ENCODE measurements at places on chromosomes 13 and 19.

DNA sequence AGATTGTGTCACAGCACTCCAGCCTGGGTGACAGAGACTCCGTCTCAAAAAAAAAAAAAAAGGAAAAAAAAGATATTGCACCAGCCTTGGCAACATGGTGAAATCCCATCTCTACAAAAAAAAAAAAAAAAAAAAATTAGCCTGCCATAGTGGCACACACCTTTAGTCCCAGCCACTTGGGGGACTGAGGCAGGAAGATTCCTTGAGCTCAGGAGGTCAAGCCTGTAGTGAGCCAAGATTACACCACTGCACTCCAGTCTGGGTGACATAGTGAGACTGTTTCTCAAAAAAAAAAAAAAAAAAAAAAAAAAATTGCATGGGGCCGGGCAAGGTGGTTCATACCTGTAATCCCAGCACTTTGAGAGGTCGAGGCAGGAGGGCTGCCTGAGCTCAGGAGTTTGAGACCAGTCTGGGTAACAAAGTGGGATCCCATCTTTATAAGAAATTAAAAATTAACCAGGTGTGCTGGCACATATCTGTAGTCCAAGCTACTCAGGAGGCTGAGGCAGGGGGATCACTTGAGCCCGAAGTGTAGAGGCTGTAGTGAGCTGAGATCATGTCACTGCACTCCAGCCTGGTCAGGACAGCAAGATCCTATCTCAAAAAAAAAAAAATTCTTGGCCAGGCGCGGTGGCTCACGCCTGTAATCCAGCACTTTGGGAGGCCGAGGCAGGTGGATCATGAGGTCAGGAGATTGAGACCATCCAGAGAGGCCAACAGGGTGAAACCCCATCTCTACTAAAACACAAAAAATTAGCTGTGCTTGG lies 7.1 kb upstream of the HDGFL2 start:
- no peak for DNase-seq

GRCh38 chr19:49058562-49058961 lies 1.0 kb upstream of the CGB7 start:
- no peak for DNase-seq

DNA sequence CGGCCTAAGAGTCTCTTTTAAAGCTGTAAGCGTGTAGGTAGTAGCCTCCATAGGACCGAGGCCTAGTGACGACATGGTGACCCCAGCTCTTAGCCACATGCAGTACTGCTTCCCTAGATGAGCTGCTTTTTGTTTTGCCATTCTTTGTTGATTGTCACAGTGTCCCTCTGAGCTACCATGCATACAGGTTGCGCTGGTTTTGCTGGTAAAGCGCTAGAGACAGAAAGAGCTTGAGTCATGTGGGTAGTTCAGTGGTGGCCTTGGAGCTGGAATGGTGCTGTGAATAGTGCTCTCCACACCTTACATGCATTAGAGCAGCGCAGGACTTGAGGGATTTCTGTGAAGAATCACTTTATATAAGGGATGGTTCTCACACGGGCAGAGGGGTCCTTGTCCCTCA lies 5.1 kb downstream of the HNRNPM start:
- no peak for DNase-seq

- DNase-seq: no peak
These were observed 26.1 kb downstream of the ATP11A start for GRCh38 chr13:112715715-112716460.

DNA sequence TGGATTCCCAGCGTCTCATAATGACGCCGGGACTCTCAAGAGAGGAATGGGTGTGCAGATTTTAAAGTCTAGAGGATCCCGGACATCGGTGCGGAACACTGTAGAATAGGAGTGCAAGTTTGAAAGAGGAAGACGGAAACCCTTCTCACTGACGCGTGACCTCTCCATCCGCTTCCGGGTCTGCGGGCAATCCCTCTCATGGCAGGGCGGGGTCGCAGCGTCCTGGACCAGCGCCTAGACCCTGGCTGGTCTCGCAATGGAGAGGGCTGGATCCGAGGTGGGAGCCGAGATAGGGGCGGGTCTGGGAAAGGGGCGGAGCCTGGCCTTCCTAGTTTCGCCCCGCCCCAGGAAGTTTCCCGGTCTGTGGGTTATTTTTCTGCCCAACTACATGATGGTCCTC lies 4.6 kb upstream of the ZNF845 start:
- no peak for DNase-seq

- DNase-seq: no peak
These were observed 2.2 kb downstream of the BCAM start for GRCh38 chr19:44811122-44811419.

DNA sequence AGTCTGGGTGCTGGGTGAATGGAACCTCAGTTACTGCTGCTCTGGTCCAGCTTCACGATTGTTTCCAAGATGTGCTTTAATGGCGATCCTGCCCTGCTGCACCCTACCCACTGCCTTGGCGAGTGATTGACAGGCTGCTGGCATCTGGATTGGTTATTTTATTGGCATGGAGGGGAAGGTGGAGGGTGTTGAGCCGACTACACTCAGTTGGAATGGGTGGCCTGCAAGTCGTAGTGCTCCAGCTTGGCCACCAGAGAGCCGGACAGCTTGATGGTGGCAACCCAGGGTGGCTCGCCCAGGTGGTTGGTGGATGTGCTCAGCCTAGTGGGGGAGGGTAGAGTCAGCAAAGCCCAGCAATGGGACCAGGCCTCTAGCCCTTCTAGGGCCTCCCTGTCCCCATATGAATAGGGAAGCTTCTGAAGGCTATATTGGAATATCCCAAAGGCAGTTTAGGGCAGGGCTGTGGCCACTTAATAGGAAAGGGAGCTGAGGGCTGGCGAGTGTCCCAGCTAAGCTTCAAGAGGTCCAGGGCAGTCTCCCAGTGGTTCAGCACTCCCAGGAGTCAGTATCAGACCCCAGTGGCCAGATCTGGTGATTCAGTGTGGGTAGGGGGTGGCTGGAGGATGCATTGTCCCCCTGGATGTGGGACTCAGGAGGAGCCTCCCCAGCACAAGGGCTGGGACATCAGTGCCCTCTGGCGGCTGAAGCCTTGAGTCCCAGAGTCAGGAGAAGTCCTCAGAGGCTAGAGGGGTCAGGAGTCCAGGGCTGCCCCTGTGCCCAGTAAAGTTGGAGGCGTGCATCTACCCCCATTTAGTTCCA lies 3.4 kb downstream of the GGN start:
- DNase-seq: no peak

DNA sequence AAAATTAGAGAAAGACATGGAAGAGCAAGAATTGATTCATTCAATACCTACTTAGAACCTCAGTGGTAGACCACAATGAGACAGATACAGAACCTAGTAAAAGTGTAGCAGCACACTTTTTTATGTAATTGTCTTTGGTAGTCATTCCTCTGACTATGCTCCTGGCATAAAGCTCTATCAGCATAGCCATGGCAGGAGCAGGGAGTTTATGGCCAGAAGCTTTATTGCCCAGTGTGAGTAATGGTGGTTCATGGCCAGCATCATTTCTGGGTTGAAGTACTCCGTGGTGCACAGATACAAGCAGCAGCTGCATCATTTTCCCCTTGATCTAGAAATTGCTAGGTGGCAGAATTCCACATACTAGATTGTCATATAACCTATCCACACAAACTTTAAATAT lies 352.6 kb downstream of the TBC1D4 start:
- no peak for DNase-seq

DNA sequence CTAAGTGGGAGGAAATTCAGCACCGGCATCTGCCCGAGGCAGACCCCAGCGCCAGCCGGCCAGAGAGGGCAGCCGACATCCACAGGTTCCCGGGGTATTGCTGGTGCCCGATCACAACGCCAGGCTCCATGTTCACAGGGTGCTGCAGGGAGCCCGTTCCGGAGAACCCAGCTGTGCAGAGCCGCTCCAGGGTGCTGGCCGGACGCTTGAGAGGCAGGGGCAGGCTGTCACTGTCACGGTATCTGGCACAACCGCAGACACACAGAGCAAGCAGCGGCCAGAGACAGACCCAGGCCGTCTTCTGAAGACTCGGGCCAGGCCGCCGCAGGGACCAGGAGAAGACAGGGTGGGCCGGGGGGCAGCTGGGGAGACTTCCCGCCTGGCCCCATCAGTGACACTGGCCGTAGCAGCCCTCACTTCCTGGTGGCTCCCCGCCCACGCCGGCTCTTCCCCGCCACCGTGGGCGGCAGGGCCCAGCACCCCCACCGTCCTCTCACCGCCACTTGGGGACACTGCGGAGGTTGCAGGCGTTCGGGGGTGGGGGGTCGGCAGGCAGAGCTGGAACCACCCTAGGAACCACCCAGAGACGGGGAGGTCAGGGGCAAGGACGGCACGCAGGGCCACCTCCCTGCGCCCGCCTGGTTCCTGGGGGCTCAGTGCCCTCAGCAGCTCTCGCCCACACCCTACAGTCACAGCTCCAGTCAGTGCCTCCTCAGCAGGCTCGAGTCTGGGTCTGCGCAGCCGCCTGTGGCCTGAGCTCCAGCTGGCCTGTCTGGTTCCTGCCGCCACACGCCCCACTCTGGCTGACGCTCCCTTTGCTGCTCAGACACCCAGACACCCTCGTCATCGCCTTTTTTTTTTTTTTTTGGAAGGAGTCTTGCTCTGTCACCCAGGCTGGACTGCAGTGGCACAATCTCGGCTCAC lies 3.8 kb downstream of the RNF126 start:
- DNase-seq: no peak

GRCh38 chr13:43204591-43204990 lies 181.2 kb downstream of the DNAJC15 start:
- DNase-seq: no peak

DNA sequence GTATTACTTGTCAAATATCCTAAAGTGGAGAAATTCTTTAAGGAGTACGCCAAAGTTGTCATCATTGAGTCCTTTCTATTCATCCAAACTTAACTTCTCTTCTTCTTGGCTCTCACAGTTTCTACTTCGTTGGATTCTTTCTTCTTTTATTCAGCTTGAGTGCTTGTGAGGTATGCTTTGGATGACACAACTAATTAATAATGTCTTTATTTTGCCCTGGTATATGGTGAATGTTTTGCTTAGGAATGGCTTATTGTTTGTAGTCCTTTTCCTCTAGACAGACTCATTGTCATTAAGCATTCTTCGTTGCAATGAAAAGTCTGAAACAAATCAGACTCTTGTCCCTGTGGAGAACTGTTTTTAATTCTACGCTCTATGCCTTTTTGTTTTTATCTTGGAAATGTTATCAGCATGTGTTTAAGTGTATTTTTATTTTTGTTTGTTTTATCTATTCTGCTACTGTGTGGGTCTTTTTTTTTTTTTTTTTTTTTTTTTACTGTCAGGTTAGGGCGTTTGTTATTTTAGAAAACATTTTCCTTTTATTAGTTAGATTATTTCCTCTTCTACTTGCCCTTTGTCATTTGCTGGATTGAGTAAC lies 471.5 kb downstream of the GPC6 start:
- DNase-seq: no peak

DNA sequence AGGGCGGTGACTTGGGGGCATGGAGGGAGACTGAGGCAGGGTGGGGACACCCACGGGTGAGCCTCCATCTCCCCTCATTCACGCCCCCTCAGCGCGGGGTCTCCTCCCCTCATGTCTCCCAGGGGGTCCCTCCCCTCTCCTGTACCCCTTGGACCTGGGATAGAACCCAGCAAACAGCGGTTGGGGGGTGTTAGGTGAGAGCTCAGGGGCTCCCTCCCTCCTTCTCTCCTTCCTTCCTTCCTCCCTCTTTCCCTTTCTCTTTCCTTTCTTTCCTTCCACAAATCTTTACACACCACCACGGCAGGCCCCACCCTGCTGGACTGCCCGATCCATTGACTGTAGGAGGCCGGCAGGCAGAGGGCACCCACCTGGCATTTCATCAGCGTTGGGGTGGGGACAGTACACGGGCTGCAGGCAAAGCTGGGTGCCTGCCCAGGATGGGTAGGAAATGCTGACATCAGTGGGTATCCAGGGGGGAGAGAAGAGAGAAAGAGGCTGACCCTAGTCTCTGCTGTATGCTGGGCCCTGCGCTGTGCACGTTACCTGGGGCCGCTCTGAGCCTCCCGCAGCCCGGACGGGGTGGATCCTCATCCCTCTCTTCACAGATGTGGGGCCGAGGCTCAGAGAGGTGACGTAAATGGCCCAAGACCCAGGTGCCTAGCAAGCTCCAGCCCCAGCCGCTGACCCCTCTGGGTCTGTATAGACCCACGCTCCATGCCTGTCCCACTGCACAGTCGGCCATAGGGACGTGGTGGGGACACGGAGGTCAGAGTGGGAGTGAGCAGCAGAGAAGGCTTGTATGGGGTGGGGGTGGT lies 3.5 kb downstream of the SSC5D start:
- DNase-seq: no peak

DNA sequence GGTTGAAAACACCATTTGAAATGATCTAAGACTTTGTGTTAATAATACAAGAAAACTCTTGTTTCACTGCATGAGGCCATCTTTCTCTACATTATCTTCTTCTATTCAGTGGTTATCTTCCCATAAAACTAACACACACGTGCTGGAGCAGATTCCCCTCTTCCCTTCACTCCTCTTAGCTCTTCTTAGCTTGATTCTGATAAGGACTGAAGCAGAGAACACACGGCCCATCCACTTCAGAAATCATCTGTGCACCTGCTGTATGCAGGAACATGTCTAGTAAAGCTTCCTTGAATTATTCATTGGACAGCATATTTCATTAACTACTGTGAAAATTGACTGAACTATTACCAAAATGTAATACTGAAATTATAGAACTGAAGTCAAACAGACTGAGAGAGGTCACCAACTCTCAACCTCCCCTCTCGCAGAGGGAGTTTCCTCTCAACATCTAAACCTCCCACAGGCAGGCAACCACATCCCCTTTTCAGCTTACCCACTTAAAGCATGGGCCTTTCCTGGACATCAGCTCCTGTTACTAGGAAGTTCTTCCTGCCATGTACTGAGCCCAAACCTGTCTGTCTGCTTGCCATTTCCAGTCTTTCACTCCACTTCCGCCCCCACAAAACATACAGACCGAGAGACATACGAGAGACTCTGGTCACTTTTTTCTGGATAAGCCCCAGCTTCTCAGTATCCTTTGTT lies 113.9 kb downstream of the CRYL1 start:
- DNase-seq: no peak

DNA sequence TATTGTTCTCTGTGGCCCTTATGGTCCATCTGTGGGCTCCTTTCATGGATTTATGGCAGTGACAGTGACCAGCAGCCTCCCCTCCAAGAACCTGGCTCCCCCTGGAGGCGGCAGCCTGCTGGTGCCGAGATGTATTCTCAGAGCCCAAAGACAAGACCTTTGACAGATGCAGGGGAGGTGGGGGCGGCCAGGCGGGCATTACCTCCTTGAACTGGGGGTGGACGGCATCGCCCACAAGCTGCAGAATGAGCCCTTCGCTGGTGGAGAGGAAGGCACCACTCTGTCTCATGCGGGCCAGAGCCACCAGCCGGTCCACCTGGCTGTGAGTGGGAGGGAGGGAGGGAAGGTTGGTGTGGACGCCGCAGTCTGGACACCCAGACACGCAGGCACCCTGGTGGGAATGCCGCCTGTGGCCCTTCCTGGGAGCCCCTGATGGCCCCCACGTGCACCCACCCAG lies 6.6 kb downstream of the ISOC2 start:
- peak; percentile 14 for DNase-seq

DNA sequence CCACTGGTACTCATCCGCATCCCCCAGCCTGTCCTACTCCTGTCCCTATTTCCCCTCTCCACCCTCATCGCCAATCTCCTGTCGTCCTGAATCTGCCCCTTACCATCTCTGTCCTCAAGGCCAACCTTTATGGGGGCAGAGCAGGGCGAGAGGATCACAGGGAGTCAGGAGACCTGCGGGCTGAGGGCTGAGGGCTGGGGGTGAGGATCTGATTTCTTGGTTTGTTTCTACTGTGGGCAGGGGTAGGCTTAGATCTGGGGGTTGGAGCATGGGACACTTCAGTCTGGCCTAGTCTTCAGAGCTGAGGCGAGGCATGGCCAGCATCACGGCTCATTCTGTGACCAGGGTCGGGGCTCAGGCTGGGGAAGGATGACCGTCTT lies 16.5 kb upstream of the ERCC1 start:
- DNase-seq: no peak

GRCh38 chr13:62678039-62678438 lies 1262.4 kb upstream of the PCDH20 start:
- no peak for DNase-seq

All from NCI-H2081 (cell line).